ENCODE measurements at places on chromosomes 7 and 10.
A peak's percentile ranks its signal among the peaks of the same experiment; 100 is the strongest.

DNA sequence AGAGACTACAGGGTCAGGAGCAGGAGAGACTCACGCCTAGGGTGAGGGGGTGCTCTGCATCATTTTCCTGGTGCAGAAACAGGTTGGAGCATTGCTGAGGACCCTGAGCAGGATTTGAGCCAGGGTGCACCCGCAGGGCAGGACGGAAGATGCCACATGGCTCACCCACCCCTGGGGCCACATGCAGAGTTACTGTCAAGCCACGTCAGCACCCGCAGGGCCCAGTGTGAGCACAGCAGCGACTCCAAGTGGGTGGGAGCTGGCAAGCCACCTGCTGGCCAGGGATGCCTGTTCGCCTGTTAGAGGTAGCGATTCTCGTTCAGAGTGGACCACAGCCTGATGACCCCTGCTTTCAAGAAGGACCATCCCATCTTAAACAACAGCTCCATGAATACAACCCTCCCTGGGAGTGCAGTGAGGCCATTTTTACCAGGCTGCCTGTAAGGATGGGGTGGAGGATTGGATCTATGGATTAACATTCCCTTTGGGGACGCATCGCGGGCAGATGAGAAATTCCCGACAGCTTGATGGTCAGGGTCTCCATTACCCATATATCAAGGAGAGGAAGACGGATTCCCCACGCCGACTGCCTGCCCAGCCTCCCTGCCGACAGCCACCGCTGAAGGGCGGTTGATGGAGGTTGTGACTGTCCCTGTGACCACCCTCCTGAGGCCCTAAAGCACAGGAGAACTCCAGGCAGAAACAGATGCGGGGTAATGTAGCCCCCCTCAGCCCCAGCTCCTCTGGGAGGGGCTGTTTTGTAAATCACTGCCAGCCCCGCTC, 101.1 kb upstream of the RET start:
- peak; percentile 18 for DNase-seq

DNA sequence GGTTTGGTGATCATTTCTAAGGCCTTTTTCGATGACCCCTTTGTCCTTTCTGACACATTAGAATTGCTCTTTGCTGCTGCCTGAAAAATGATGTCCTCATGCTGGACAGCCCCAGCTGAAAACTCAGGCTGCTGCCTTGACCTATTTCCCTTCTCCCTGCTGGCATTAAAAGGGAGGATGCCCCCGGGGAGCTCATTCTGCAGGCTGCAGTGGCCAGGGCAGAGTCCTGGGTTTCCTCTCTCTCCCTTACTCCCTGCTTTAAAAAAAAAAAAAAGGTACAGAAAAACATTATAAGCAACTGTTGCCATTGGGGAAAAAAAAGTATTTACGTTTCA, 35.4 kb downstream of the LRRC4 start:
- no peak for DNase-seq

DNA sequence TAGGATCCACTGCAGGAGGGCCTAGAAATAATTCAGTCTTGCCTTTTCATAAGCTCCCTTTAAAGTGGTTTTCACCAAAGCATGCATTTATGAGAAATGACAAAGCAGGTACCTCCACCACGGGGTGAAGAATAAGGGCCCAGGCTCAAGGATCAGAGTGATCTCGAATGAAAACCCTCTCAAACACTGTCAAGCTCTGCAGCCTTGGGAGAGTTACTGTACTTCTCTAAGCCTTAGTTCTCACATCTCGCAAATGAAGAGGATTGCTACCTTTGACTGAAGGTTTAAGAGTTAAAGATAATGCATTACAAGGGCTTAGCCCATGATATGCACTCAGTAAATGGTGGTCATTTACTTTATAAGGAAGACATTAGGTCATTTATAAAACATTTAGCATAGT, 81.7 kb downstream of the CUBN start:
- no peak for DNase-seq

- DNase-seq, result no peak
Measured at GRCh38 chr7:37212556-37212955, 236.1 kb downstream of the ELMO1 start.

GRCh38 chr10:7084280-7085005, 326.4 kb downstream of the SFMBT2 start:
- DNase-seq, result no peak

GRCh38 chr7:41107938-41108448, 594.9 kb downstream of the INHBA start:
- no peak for DNase-seq

DNA sequence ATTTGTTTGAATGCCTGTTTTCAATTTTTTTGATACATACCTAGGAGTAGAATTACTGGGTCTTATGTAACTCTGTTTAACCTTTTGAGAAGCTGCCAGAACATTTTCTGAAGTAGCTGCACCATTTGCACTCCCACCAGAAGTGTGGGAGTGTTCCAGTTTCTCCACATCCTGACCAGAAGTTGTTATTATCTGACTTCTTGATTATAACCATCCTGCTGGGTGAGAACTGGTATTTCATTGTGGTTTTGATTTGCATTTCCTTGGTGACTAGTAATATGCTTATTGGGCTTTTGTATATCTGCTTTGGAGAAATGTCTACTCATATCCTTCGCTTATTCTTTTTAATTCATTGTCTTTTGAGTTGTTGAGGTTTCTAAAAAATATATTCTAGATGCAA, 117.2 kb upstream of the GLCCI1 start:
- DNase-seq, result no peak

DNA sequence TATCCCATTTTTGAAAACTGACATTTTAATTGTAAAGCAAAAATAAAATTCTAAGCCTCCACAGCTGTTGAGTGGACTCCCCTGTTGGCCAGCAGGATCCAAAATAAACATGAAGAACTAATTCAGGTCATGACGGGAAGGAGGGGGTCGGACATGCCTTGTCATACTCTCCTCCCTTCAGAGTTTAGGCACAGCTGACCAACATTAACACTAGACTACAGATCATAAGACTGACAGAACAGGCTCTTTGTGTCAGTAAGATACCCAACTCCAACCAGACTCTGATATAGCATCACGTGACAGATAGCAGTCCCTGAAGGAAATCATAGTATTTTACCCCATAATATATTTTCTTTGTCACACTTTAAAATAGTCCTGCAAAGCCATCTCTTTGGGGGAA, 20.9 kb upstream of the ZNF12 start:
- no peak for DNase-seq

GRCh38 chr7:157520249-157520648, 183.4 kb downstream of the DNAJB6 start:
- DNase-seq, result peak; percentile 2

DNA sequence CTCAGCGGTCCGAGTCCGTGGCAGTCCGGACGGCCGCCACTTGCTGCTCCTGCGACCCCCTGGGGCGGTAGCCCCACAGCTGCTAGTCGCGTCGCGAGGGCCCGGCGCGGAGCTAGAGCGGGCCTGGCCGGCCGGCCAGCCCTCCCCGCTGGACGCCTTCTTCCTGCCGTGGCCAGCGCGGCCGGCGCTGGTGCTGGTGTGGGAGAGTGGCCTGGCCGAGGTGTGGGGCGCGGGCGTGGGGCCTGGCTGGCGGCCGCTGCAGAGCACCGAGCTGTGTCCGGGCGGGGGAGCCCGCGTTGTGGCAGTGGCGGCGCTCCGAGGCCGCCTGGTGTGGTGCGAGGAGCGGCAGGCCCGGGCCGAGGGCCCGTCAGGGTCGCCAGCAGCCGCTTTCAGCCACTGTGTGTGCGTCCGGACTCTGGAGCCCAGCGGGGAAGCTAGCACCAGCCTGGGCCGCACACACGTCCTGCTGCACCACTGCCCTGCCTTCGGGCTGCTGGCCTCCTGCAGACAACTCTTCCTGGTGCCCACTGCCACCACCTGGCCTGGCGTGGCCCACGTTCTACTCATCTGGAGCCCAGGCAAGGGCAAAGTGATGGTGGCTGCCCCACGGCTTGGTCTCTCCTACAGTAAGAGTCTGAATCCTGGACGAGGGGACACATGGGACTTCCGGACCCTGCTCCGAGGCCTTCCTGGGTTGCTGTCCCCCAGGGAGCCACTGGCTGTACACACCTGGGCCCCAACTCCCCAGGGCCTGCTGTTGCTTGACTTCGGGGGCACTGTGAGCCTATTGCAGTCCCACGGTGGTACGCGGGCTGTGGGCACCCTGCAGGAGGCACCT, 631 bp downstream of the HPS6 start:
- DNase-seq, result peak; percentile 57

- no peak for DNase-seq
Measured at GRCh38 chr7:118872568-118872967, 648.1 kb downstream of the ANKRD7 start.

DNA sequence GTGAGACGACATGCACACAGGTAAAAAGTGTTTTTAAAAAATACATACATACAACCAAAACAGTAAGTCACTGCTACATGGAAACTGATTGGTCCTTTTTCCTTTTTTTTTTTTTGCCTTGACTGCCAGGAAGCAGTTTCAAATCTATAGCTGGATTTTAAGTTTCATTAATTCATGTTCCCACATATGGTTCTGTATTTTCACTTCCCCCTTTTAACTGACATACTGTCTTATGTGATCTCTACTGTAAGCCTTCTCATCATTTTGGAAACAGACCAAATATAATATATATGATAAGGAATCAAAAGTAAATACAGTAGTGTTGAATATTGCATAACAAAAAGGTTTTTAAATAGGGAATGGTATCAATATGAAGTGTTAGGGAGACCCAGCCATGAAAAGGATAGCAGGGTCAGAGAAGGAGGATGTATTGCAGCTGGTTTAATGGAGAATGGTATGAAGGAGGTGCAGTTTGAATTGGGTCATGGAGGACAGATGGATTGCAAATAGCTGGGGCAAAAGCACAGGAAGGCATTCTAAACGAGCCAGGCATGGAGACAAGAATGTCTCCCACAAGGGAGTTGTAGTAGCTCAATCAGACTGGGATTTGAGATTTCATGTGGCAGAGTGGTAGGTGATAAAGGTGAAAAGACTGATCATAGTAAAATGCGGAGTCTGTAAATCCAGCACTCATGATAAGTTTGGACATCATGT, 5.4 kb downstream of the CAV1 start:
- DNase-seq, result no peak

GRCh38 chr10:95400787-95401186, 110.0 kb upstream of the PDLIM1 start:
- DNase-seq, result no peak

DNA sequence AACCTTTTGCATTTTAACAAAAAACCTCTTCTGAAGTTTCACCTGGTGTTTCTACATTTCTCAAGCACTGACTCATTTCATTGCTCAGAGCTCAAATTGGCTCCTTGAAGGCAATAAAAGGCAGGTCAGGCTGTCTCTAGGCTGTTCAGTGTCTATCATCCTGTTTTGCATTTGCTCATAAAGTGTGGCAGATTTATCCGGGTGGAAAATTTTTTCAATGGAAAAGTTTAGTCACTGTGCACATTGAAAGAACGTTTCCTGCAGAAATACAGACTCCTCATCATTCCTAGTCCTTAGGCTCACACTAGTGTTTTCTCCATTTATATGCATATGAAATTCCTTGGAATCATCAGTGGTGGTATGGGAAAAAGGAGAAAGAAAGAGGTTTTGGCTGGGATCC, 114.2 kb upstream of the DGKB start:
- no peak for DNase-seq

- no peak for DNase-seq
Measured at GRCh38 chr7:142188846-142189245, 69.0 kb downstream of the PRSS58 start.

GRCh38 chr10:22986771-22987542, 59.1 kb downstream of the ARMC3 start:
- no peak for DNase-seq

GRCh38 chr7:111076205-111076604, 14.7 kb upstream of the LRRN3 start:
- DNase-seq, result no peak

GRCh38 chr7:96225251-96225650, 96.6 kb downstream of the SLC25A13 start:
- no peak for DNase-seq

DNA sequence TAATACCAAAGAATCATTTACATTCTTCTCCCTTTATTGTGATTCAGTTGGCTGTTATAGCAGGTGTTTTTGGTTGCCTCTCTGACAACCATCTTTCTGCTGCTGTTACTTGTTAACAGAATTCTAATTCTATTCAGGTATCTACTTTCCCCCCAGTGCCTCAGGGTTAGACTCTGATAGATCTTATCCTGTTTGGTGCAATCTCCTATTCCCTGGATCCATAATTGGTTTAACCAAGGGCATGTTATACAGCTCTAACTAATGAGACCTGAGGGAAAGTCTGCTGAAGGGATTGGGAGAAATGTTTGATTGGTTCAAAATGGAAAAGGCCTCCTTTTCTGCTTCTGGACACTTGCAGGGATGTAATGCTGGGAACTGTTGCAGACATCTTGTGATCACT, 161.5 kb downstream of the GPR158 start:
- no peak for DNase-seq

DNA sequence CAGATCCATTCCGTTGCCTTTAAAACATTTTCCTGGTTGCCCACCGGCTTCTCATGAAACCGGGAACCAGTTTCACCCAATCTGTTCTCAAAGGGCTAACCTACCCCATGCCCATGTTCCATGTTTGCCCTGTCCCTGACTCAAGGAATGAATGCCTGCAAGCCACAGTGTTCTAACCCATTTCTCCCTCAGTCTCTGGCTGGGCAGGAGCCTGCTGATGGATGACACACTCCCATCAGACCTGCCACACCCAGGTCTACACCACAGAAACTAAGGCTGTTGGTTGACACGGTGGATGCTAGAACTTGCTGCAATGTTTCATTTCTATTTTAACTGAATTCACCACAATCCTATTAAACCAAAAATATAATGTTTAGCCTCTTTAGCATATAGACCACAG, 15.6 kb downstream of the CLRN3 start:
- no peak for DNase-seq

- no peak for DNase-seq
Measured at GRCh38 chr7:80934321-80934720, 15.5 kb upstream of the SEMA3C start.

GRCh38 chr7:24862461-24862860, 105.2 kb upstream of the GSDME start:
- no peak for DNase-seq

DNA sequence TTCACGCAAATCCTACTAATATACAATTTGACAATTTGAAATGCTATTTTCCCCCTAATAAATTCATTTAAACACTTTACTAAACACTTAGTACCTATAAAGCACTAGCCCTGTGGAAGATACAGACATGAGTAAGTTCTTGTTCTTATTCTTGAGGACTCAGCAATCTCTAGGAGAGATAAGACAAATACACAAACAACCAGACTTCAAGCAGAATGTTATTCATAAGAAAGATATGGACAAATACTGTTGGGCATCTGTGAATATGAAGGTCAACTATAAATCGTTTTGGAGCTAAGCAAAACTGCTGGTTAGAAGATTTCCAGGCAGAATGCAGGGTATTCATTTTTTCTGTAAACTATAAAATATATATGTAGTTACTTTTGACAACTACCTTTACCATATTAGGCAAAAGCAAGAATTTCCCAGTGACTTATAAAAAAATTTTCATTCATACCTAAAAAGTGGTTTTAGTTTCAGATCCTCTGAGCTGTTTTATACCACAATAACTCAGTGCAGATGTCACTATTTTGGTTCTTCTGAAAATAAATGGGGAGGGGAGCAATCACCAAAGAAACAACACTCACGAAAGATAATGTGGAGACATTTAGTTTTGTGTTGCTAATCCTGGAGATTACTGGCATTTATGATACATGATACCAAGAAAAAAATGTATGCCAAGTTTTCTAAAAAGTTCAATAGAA, 3.8 kb downstream of the VPS41 start:
- DNase-seq, result no peak
